ENCODE measurements at places on chromosomes 3 and 15. TPM values are rescaled to one million over a fixed set of nuclear protein-coding genes. Genes with fewer than 3 reads are reported as not detected.
A peak's percentile ranks its signal among the peaks of the same experiment; 100 is the strongest.

The SH2D7 gene
- polyA plus RNA-seq, result 0.12 TPM

The CFAP100 gene
- not detected for polyA plus RNA-seq

The CCR5 gene
- polyA plus RNA-seq, result 0.13 TPM

The CDCP1 gene
- polyA plus RNA-seq, result 2.8 TPM

The GRK7 gene
- polyA plus RNA-seq, result 0.11 TPM

The UTS2B gene
- 0.16 TPM for polyA plus RNA-seq

The MYRIP gene
- polyA plus RNA-seq, result 0.98 TPM

DNA sequence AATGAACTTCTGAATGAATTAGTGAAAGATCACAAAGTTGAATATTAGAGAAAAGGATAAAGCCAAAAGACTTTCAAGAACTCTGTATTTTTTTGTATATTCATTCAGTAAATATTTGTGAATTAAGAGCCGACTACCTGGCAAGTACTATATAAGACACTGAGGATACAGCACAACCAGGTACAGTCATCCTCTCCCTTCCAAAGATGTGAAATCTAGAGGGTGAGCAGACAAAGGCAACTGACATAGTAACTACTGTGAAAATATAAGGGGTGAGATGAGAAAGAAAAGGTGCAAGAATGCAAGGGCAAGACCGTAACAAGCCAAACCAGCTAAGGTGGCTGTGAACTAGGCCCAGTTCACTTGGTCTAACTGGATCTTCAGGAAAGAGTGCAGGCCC, 974.6 kb upstream of the CFAP20DC start:
- DNase-seq, result no peak

DNA sequence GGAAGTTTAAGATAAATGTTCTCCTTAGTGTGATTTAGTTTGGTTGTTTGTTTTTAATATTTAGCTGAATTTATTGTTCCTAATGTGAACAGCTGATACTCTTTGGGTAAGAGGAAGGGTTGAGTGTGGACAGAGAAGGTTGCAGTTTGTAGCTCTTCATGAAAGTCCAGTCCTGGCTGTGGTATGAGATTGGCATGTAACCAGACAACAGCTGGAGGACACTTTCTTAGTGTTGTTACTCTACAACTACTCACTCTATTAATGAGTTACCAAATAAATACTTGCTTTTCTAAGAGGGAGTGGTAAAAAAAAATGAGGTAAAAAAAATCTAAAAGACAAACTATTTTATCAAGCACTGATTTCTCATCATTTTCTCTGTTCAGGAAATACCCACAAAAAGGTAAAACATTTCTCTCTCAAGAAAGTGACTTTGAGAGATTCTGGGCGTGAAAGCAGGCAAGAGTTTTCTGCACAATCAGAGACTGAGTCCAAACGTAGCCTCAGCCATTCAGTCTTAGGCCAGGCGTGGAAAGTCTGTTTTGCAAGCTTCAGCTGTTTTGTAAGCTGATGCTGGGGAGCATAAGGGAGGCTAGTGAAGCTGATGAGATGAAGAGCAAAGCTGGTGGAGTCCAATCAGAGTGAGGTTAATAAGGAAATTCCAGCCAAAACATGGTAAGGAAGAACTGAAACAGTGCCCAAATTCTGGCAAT, 138.5 kb upstream of the ARPP21 start:
- peak; percentile 23 for DNase-seq

DNA sequence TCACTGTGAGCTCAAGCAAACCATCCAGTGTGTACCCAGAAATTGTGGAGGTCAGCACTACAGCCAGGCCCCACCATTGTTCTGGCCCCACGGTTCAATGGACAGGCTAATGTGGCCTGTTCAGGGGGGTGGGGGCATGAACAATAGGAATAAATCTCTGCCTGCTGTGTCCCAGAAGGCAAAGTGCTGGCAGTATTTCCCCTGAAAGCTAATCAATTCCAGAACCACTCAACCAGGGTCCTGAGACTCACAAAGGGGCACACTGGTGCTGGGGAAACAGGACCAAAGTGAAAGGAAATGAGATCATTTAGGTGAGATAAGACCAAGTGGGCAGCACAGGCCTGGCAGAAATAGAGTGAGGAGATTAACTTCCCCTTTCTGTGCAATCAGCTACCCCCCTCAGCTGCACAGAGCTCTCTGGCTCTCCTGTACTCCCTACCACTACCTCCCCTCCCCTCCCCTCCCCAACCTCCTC, 11.5 kb downstream of the CRYGS start:
- DNase-seq, result no peak

DNA sequence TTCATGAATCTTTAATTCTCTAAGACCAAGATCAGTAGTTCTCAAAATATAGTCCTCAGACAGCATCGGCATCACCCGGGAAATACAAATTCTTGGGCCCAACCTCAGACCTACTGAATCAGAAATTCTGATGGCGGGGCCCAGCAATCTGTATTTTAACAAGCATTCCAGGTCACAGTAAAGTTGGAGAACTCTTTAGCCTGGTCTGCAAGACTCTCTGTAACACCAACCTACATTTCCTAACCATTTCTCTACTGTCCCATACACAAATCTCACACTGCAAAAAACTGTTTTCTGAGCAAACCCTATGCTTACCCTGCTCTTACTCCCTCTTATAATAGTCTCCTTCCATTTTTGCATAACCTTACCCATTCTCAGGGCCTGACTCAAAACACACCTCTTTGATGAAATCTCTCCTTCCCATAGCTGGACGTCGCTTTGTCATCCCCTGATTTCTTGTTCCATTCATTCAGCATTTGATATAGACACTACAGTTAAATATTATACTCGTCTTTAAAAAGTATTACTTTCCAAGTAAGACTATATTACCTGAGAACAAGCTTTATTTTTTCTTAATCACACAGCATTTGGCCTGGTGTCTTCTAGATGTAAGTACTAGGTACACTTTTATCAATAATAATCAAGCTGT, 83.3 kb upstream of the MYO5C start:
- DNase-seq, result no peak

DNA sequence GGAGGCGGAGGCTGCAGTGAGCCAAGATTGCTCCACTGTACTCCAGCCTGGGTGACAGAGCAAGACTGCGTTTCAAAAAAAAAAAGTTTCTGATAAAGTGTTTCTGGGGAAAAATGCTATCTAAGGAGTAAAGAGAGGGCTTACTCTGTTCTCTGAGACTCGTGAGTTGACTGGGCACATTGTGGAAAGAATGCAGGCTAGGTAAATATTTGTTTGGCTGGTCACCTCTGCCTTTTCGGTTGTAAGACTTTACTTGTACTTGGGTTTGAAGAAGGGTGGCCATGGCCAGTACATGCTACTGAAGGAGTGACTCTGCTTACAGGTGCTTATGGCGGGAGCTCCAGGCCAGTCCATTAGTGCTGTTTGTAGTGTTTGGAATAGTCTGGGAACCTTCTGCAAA, 68.7 kb downstream of the RUBCN start:
- no peak for DNase-seq

GRCh38 chr3:155859859-155860258, 5.6 kb upstream of the SLC33A1 start:
- peak; percentile 52 for DNase-seq

DNA sequence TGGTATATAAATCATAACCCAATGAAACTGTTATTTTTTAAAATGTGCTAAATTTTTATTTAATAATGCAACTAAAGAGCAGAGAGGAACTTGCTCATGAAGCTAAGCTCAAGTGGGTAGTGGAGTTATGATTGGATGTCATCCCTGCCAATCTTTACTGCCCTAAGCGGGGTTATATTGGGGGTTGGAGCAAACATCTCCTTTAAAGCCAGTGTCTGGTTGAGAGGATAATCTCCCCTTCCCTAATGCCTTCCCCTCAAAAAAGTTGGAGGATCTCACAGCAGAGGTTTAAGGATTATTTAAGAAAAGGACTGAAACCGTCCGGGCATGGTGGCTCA, 32.1 kb upstream of the CLASP2 start:
- no peak for DNase-seq

- DNase-seq, result no peak
These were observed 50.7 kb upstream of the TPRG1 start for GRCh38 chr3:189121092-189121491.

DNA sequence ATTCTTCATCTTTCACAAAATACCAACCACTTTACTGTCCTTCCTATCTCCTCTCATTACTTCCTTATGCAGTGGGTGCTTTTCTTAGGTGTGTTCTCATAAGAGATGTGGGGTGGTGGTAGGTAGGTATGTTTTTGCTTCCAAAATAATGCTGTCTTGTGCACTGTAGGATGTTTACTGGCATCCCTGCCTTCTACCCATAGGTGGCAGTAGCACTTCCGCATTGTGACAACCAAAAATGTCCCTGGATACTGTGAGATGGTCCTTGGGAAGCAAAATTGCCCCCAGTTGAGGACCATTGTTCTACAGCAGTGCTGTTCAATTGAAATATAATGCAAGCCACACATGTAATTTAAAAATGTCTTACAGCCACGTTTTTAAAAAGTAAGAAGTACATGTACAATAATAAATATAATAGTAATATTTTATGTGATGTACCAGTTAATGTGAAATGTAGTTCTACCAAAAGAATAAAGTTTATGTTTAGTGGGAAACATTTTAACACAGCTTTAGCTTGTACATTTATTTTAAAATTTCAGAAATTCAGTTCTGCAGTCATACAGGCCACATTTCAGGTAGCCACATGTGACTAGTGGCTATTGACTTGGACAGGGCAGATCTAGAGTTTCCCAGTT, 75.2 kb downstream of the NEO1 start:
- peak; percentile 10 for DNase-seq

- no peak for DNase-seq
These were observed 15.5 kb downstream of the SLCO2A1 start for GRCh38 chr3:134014270-134014669.

DNA sequence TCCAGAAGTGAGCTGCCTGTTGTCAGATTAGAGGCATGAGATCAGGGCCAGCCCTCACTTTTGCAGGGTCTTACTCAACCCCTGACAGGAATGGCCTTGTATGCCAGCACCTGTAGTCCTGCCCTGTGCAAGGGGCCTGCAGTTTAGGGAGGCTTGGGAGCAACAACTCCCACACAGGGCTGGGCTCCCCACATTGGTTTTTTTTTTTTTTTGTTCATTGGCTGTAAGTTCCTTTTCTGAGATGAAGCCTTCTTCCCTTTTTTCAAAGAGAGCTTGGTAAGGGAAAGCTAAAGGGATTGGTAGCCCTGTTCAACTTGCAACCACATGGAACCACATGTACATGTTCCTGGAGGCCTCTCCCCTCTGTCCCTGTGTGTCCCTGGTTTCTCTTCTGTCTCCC, 46.4 kb downstream of the TNFAIP8L3 start:
- DNase-seq, result no peak

DNA sequence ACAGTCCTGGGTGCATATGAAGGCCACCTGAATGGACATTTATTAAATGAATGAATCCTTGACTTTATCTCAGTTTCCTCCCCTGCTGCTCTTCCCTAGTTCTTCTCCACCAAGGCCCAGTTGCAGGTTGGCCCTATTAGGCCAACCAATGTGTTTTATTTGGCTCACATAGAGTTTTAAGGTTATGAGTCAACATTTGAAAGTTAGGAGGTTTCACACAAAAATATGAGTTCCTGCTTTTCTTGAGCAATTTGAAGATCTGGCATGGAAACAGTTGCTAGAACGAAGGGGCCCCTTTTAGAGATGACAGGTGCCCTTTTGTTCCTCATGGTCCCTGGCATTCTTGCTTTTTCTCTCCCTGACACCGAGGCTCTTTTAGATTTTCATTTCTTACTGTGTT, 83.0 kb upstream of the PDZRN3 start:
- DNase-seq, result no peak

DNA sequence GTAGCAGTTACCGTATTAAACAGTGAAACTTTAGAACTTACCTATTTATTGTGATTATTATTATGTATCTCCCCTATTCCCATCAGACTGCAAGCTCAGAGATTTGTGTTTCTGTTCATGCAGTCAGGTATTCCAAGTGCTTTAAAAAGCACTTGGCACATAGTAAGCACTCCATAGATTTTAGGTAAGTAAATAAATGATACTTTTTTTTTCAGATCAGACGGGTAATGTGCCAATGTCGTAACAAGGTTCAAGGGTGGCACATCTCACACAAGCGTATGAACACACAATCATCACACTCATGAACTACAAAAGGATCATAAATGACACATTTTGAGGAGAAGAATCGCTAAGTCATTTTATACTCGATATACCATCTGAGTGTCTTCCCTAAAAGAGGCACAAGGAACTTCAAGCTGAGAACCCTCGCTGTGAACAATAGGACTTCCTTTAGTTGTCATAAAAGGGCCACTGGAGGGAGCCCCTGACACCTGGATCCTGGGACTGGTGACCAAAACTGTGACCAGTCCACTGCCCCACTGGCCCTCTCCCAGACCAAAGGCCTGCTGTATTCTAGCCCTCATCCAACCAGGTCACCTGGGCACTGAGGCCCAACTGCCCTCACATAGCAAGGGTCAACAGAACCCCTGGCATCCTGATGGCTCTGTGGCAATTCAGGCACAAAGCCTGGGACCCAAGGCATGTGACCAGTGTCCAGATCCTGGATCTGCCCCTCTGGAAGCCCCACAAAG, 32.1 kb downstream of the KIF9 start:
- DNase-seq, result peak; percentile 33

- peak; percentile 49 for DNase-seq
These were observed 40.6 kb upstream of the ADCY5 start for GRCh38 chr3:123489400-123490004.

- DNase-seq, result no peak
These were observed 100.8 kb upstream of the CHMP2B start for GRCh38 chr3:87126321-87126720.

DNA sequence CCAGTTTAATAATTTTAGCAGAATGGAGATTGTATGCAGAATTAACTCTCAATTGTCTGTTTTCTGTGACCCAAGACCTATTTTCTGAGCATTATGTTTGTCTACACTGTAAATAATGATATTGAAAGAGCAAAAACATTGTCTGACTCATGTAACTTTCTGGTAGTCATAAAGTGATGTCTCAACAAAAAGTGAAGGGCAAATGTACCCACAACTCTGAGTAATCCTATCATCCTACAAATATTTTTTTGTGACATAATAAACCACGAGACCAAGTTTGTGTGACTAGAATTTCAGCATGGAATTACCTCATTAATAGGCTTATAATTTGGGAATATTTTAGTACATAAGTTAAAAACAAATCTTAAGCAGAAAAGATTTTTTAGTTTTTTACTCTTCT, 15.4 kb upstream of the ABHD10 start:
- DNase-seq, result no peak

- DNase-seq, result no peak
These were observed 643.0 kb downstream of the TBL1XR1 start for GRCh38 chr3:176554264-176554663.

GRCh38 chr15:85073556-85074194, 92.0 kb downstream of the PDE8A start:
- DNase-seq, result no peak

DNA sequence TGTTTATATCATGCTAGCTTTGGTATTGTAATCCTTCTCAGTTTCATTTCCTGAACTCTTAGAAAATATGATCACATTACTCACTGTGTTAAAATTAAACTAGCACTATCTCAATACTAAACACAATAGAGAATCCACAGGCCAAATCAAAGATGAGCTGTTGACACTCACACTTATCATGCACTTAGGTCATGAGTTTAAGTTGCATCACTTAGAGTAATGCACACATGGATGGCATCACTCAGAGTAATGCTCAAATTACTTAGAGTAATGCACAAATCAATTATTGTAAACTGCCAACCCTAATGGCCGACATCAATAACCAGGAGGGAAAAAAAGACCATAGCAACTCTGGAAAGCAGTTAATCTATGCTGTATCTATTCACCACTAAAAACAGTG, 40.0 kb upstream of the MCF2L2 start:
- no peak for DNase-seq
